ENCODE measurements at places on chromosomes 6 and 20. TPM values are rescaled to one million over a fixed set of nuclear protein-coding genes. Genes with fewer than 3 reads are reported as not detected.

- DNase-seq: no peak
These were observed 67.6 kb downstream of the B4GALT5 start for GRCh38 chr20:49646126-49646525.

DNA sequence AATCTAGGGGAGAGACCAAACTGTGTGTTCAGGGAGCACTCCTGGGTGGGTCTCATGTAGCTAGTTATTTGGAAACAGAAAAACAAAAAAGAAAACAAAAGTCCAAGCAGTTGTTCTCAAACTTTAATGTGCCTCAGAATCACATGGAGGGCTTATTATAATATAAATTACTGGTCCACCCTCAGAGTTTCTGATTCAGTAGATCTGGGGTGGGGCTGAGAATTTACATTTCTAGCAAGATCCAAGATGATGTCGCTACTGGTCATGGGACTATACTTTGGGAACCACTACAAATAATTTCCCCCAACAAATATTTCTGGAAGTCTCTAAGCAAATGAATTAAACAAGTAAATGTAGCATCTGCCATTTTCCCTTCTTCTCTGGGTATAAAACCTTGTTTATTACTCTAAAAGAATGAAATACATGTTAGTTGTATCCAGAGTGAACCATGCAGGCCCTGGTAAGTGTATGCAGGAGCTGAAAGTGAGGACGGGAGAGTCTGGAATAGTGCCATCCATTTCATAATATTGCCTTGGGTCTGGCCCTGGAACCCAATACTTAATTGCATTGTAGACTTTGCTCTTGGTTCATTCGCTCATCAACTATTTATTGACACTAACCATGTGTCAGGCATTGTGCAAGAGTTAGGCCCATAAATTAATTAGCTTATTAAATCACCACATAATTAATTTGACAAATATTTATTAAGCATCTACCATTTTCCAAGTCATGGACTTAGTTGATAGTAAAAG, 490.8 kb downstream of the EPM2A start:
- DNase-seq: no peak

DNA sequence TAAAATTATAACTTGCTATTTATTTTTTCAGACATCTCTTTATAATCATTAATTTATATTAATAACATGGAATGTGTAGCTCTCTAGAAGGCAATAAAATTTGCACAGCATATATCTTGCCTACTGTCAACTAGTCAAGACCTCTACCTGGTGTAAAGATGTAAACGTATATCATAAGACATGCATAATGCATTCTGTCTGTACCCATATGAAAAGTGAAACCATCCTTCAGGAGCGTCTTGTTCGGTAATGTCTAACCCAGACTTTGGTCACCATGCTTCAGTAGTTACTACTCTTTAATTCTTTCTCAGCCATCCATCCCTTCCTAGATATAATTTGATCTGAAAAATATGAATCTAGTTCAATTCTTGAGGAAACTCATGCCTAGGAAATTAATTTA, 21.0 kb downstream of the CEP43 start:
- no peak for DNase-seq

DNA sequence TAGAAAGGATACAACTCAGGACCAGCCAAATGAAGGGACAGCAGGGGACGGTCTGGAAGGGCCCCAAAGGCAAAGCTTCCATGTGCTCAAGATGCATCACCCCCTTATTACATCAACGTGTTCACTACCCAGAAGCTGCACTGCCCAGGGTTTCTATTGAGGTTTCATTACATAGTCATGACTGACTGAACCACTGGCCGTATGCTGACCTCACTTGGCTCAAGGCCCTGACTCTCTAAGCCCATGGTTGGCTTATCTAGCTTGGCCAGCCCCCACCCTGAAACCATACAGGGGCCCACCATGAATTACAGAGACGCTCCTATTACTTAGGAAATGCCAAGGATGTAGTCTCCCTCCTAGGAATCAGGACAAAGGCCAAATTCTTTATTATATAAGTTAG, 179.4 kb downstream of the FOXC1 start:
- DNase-seq: no peak

- peak; percentile 93 for DNase-seq
These were observed 4.1 kb upstream of the PHACTR2 start for GRCh38 chr6:143673669-143674068.

- no peak for DNase-seq
These were observed 83.1 kb upstream of the TOX2 start for GRCh38 chr20:43831481-43832065.

DNA sequence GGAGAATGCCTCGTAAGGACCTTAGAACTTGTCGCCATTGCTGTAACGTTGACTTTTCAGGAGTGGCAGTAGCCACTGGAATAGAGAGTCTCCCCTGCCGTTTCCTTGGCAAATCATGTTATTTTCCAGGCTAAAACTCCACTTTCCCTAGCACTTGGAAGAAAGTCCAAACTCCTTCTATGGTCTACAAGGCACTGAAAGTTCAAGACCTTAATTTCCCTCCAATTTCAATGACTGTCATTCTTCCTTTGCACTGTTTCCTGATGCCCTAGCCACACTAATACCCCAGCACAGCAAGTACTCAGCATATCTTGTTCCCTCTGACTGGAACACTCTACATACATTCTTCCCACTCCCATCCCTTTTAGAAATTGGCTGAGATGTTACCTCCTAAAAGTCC, 1.8 kb upstream of the TBPL1 start:
- no peak for DNase-seq

- no peak for DNase-seq
These were observed 67.9 kb upstream of the BTN3A2 start for GRCh38 chr6:26296857-26297648.

GRCh38 chr6:57301757-57302156, 15.7 kb upstream of the PRIM2 start:
- no peak for DNase-seq

DNA sequence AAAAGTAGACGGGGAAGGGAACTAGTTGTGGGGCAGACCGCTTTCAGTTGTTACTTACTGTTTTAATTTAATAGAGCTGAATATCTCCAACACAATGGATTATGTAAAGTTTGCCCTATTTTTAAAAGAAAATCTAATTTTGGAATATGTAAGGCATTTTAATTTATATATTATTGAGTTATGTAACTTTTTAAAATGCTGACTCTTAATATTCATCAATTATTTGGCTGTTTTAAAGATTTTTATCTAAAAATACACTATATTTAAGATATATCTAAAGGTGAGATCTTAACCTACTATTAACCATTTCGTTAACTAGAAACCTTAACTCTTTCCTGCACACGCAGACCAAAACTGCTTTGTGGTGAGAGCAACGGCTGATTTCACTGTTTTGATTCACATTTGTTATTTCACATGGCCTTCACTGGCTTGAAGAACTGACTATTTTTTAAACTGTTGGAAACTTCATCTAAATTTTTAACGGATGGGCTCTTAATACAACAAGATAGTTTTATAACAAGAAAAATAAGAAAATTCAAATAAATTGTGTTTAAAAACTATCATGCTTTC, 87.9 kb downstream of the HUS1B start:
- no peak for DNase-seq

GRCh38 chr20:23132293-23132929, 46.3 kb upstream of the CD93 start:
- DNase-seq: peak; percentile 55

GRCh38 chr6:18280084-18280483, 15.8 kb upstream of the DEK start:
- peak; percentile 42 for DNase-seq

GRCh38 chr6:42113936-42114636, 28.3 kb downstream of the C6orf132 start:
- no peak for DNase-seq

- no peak for DNase-seq
These were observed 45.8 kb upstream of the FAM184A start for GRCh38 chr6:119124079-119124824.

HAO1 gene
- polyA plus RNA-seq: not detected

GMPR gene
- polyA plus RNA-seq: 51.1 TPM

L3MBTL1 gene
- 3.4 TPM for polyA plus RNA-seq

SHLD1 gene
- 5.9 TPM for polyA plus RNA-seq

ANKRD60 gene
- polyA plus RNA-seq: not detected

HLA-DMA gene
- polyA plus RNA-seq: 6.9 TPM

CNKSR3 gene
- polyA plus RNA-seq: 11.6 TPM

XKR7 gene
- polyA plus RNA-seq: 0.21 TPM

PLCG1 gene
- polyA plus RNA-seq: 106 TPM

CGA gene
- polyA plus RNA-seq: 3.1 TPM

LPA gene
- not detected for polyA plus RNA-seq

Data from muscle of leg (tissue), 16 donors.